Caco-2 (cell line): ENCODE measurements at places on chromosomes 13 and 19.
A peak's percentile ranks its signal among the peaks of the same experiment; 100 is the strongest.

DNA sequence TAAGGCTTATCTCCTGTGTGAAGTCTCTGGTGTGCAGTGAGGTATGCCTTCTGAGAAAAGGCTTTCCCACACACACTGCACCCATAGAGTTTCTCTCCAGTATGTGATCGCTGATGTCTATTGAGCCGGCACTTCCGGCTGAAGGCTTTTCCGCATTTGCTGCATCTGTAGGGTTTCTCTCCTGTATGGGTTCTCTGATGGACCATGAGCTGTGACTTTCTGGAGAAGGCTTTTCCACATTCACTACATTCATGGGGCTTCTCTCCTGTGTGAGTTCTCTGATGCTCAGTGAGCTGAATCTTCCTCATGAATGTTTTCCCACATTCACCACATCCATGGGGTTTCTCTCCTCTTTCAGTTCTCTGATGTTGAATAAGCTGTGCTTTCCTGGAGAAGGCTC, 14.7 kb downstream of the ZNF577 start:
- DNase-seq = no peak

DNA sequence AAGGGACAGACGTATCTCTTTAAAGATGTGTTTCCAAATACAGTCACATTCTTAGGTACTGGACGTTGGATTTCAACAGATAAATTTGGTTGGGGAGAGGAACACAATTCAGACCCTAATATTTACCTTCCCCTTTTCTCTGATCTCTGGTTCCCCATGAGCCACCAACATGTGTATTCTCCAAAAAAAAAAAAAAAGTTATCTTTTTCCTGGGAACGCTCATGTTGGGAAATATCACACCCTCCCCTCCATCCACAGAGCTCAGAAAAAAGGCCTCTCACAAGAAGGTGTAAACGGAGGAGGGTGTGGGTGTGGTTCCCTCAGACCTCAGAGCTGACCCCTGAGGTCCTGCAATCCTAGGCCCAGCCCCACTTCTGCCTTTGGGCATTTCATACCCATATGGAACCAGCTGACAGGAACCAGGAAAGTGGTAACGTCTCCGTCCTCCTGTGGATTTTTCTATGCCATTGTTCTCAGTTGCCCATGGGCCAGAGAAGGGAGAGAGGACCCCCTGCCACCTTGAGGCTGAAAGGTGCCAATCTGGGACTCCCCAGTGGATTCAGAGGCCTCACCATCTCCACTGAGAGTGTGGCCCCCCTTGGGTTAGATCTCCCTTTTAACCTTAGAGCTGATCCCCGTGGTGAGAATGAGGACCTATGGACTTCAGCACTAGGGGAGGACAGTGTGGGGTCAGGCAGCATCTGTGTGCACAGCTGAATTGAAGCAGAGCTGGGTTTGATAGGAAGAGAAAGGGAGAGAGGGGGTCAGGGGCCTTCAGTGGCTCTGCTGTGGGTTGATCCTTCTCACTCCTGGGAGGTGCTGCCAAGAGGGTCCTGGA, 8.4 kb upstream of the SIGLEC12 start:
- DNase-seq = no peak

DNA sequence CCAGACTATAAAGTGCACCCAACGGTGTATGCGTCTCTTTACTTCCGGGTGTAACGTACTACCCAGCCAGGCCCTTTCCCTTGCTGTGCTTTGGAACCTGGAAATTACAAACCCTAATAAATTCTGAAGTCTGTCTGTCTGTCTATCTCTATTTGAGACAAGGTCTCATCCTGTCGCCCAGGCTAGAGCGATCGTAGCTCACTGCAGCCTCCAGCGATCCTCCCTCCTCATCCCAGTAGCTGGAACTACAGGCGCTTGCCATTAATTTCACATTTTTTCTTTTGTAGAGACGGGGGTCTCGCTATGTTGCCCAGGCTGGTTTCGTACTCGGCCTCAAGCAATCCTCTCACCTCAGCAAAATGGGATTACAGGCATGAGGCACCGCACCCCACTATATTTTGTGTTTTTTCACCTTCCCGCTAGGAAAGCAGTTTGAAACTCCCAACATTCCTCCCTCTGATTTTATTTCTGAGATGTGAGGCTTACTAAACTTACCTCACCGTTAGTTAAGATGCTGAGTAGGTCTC, 469 bp upstream of the RNF6 start:
- DNase-seq = no peak

GRCh38 chr13:46484561-46484960, 68.4 kb upstream of the LRCH1 start:
- no peak for DNase-seq

- no peak for DNase-seq
Observed at GRCh38 chr13:29434217-29434945, 161.1 kb downstream of the SLC7A1 start.

- DNase-seq = no peak
Observed at GRCh38 chr13:33466262-33466661, 180.7 kb upstream of the STARD13 start.

GRCh38 chr13:83216479-83217245, 665.6 kb downstream of the SLITRK1 start:
- no peak for DNase-seq

GRCh38 chr19:16373532-16373931, 48.9 kb downstream of the KLF2 start:
- DNase-seq = no peak

DNA sequence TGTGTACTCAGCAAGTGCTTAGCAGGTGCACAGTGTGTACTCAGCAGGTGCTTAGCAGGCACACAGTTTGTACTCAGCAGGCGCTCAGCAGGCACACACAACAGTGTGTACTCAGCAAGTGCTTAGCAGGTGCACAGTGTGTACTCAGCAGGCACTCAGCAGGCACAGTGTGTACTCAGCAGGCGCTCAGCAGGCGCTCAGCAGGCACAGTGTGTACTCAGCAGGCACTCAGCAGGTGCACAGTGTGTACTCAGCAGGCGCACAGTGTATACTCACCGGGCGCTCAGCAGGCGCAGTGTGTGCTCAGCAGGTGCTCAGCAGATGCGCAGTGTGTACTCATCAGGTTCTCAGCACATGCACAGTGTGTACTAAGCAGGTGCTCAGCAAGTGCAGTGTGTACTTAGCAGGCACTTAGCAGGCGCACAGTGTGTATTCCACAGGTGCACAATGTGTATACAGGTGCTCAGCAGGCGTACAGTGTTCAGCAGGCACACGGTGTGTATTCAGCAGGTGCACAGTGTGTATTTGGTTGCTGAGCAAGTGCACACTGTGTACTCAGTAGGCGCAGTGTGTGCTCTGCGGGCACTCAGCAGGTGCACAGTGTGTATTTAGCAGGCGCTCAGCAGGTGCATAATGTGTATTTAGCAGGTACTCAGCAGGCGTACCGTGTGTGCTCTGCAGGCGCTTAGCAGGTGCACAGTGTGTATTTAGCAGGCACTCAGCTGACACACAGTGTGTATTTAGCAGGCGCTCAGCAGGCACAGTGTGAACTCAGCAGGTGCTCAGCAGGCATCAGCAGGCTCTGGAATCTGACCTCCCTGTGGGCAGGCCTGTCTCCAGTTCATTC, 15.1 kb downstream of the CRTC1 start:
- no peak for DNase-seq

DNA sequence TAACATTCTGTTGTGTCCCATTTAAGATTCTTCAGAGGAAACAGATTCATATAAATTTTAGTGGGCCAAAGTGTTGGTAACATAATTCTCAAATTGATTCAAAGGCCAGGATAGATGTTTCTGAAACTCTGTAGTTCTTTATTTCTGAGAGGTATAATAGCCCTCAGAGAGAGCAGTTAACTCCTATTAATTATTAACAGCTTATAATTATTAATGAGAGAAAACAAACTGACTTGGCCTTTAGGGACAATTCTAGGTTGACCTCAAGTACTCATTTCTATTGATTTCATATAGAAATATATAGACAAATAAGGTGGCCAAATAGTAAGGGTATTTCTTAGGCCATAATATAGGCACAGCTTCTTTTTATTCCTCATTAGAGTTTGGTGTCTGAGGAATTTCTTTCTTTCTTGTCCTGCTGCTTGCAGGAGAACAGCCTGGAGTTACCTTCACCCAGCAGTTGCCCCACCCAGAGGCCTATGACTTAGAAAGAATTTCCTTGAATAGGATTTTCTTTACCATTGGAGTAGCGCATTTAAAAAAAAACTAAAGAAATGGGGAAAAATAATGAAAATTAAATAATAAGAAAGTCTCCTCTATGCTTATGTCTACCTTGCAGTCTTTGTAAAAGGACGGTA, 1430.1 kb upstream of the SPRY2 start:
- no peak for DNase-seq

DNA sequence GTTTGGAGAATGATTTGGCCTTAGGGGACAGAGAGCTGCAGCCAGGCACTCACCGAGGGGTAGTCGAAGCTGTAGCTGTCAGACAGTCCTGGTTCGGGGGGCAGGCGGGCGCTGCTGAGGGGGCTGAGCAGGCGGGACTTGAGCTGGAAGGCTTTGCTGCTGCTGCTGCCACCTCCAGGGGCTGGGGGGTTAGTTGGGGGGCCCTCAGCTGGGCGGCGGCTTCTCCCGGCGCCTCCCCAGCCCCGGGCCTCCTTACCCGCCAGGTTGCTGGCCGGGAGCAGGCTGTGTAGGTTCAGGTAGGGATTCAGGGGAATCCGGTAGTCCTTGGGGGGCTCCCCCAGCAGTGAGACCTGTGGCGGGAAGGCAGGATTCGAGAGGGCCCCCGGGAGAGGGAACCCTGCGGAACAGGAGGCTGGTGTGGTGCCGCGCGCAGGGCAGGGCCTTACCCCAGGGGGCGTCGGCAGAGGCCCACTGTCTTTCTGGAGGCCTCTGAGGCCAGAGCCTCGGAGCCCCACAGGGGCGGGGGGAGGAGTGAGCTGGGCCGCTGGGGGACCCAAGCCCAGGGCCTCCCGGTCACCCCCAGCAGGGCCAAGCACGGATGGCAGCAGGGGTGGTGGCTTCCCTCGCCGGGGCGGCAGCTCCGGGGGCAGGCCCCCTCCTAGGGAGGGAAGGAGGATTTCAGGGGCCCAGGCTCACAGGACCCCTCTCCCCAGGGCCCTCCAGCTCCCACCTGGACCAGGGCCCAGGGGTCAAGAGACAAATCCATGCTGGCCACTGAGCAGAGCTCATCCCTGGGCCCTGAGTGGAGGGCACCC, 5.0 kb upstream of the FDX2 start:
- DNase-seq = no peak

DNA sequence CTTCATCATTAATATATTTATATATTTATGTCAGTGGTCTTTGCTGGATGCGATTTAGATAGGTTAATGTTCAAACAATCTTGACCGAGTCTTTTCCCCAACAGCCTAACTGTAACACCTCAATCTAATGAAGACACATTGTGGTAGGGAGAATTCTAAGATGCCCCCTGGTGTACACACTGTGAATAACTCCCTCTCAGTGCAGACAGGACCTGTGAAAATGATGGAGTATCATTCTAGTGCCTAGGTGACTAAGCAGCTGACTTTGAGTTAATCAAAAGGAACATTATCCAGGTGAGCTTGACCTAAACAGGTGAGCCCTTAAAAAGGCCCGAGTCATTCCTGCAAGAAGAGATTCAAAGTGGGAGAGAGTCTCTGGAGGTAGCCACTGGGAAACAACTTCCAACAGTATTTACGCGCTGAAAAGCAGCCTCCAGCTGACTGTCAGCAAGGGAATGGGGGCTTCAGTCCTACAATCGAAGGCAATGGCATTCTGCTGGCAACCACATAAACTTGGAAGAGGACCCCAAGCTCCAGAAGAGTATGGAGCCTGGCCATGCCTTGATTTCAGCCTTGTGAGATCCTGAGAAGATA, 28.0 kb upstream of the KBTBD7 start:
- peak; percentile 50 for DNase-seq

DNA sequence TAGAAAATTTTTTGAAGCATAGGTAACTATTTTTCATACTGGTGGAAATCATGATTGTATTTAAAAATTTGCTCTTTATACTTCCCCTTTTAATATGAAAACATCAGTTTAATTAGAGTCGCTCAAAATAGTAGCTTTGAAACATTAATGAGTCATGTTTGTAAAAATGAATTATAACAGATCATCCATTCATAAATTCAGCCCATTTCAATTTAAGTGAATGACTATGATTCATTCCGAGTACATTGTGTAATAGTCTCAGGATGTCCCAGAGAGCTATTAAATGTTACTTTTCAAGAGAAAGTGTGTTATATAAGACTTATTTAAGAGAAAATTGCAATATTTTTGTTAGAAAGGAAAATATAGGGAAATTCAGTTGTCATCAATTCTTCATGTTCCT, 111.0 kb downstream of the FNDC3A start:
- no peak for DNase-seq

- DNase-seq = no peak
Observed at GRCh38 chr19:1549332-1549945, 18.7 kb downstream of the MEX3D start.

- peak; percentile 75 for DNase-seq
Observed at GRCh38 chr19:44512326-44513298, 12.3 kb upstream of the ZNF180 start.

GRCh38 chr19:7197760-7198696, 96.2 kb downstream of the INSR start:
- peak; percentile 95 for DNase-seq

GRCh38 chr13:25171170-25171516, 945 bp downstream of the AMER2 start:
- DNase-seq = no peak

- DNase-seq = no peak
Observed at GRCh38 chr13:36190771-36191170, 23.6 kb downstream of the SOHLH2 start.

- no peak for DNase-seq
Observed at GRCh38 chr13:77545626-77546412, 10.3 kb downstream of the SCEL start.

DNA sequence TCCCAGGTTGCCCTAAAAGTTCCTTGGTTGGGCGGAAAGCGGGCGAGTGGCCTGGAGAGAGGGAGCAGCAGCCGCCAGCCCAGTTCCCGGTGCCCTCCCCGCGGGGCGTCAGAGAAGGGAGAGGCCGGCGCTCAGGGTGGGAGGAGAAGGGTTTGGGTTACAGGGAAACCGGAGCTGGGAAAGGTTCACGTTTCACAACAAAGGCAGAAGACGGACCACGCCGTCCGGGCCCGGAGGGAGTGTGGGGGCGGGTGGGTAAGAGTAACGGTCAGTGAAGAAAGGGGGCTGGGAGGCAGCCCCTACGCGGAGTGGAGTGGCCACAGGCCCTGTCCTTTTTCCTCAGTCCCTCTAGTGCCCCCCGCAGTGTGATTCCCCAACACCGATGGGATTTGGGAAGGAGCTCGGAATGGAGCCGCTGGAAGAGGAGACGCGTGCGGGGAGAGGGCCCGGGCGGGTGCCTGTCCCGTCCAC, 1.6 kb downstream of the SIX5 start:
- DNase-seq = peak; percentile 72

DNA sequence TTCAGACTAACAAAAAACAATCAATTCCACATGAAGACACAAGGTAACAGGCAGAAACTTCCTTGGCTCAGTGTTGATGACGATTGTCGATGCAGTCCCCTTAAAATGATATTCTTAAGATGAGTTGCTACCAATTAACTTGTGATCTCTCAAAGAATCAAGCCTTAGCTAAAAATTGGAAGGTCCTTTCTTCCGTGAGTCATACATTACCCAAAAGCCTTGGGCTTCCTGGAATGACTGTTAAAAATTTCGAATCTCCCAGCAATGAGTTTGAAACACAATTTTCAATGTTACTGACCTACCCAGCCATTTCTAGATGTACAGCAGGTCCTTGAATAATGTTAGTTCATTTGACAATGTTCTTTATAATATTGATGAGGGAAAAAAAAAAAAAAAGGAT, 28.0 kb upstream of the RB1 start:
- no peak for DNase-seq

- no peak for DNase-seq
Observed at GRCh38 chr19:16228637-16229321, 31.1 kb downstream of the AP1M1 start.
